ENCODE measurements at places on chromosomes 1 and 21. TPM values are rescaled to one million over a fixed set of nuclear protein-coding genes. Genes with fewer than 3 reads are reported as not detected.

The TSSK3 gene
- total RNA-seq = not detected

The CTH gene
- 2.7 TPM for total RNA-seq

The BGLAP gene
- not detected for total RNA-seq

The IFFO2 gene
- total RNA-seq = 14.5 TPM

The FTCD gene
- total RNA-seq = not detected

The PSMB2 gene
- 28.1 TPM for total RNA-seq

The CD48 gene
- total RNA-seq = not detected

The AADACL4 gene
- total RNA-seq = not detected

The CLCA1 gene
- not detected for total RNA-seq
